ENCODE measurements at places on chromosomes 11 and 22. TPM values are rescaled to one million over a fixed set of nuclear protein-coding genes. Genes with fewer than 3 reads are reported as not detected.

The OR2AG2 gene
- not detected for total RNA-seq

The ACTN3 gene
- not detected for total RNA-seq

The PKDREJ gene
- total RNA-seq = not detected

DNA sequence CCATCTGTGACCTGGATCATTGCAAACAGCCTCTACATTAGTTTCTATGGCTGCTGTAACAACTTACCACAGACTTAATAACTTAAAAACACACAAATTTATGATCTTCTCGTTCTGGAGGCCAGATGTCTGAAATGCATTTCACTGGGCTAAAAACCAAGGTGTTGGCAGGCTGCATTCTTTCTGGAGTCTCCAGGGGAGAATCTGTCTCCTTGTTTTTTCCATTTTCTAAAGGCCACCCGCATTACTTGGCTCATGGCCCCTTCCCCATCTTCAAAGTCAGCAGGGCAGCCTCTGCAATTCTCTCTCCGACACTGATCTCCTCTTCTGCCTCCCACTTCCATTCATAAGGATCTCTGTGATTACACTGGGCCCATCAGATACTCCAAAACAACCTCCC is 11.6 kb downstream of the SCGB1A1 start:
- no peak for DNase-seq

DNA sequence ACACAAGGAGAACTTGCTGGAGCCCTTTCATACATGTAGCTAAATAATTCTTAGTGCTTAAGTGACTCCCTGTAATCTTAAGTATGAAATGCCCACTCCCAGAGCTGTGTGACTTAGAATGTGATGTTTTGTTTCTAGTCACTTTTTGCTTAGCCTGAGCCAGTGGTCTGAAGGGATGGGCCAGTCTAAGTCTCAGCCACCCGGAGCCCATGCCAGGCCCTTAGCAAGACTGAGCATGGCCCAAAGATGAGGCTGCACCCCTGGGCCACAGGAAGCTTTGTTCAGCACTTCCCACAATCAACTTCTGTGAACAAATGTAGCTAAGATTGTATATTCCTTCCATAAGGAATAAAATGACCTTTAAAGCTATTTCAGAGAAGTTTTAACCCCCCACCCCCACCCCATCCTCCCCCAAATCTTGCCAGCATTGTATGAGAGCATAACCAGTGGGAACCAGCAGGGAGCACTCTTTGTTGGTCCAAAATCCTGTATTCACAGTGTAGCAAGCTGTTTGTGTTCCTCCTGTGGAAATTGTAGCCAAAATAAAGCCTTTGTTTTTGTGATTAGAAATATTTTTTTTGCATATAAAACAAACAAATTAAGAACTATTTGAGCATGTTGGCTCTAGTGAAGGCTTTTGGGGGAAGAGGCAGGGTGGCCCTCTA is 73.8 kb upstream of the GAL start:
- no peak for DNase-seq

Data from Caki2 (cell line).